ENCODE measurements at places on chromosomes 16 and 17.
A peak's percentile ranks its signal among the peaks of the same experiment; 100 is the strongest.

DNA sequence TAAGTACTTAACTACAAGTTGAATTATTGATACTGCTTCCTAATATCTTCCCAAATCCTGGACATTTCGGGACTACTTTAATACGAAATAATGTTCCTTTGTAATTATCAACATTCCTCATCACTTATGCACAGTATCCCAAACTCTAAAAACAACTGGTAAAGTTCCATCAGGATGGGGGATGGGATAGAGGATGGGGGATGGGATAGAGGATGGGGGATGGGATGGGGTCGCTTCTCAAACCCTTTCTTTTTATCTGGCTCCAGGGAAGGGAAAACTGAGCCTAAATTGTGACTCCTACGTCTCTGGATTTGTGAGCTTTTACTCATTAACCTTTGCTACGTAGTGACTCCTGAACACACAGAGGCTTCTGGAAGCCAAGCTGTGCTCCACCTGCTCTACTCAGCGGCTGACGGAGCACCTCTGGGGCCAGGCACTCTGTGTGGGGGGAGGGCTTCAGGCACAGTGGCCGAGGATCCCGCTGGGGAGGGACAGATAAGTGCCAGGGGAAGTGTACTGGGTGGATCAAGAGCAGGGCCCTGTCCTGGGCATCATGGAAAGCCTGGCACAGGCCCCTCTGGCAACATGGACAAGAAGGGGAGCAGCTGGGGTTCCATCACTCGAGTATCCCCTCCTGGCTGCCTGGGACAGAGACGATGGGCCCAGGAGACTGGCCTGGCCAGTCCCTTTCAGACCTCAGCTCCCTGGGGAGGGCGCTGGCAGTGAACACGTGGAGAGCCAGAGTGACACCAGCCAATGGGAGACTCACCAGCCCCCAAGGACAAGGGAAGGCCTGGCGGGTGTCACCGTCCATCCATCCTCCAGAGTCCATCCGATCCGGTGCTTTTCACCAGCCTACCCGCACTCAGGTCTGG lies 56.2 kb downstream of the PGS1 start:
- no peak for DNase-seq

DNA sequence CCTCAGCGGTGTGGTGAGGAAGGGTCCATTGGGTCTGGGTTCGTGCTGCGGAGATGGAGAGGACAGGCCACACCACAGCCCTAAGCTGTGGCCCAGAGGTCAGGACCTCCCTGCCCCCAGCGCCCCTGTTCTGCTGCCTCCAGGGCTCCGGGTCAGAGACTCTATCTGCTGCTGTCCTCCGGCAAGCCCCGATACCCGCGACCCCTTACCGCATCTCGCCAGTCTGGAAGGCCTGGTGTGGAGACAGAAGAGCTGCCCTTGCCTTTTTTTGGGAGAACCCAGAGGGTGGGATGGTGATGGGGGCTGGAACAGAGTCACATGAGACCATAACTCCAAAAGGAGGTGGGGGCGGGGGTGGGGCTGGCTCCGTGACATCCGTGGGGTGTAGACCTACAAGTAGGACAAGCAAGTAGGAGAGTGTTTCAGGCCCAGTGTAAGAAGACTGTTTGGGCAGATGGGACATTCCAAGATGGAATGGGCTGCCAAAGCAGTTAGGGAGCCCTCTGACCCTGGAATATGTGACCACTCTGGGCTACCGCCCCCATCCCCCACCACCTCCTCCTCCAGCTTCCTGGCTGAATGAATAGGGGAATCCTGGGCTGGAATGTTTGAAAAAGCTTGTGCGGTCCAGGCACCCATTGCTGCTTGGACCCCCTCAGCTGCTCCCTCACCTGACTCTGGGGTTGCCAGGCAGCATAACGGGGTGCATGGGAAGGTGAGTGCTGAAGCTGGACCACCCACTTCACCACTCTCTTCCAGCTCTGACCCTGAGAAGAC lies 1.4 kb downstream of the XYLT2 start:
- no peak for DNase-seq

DNA sequence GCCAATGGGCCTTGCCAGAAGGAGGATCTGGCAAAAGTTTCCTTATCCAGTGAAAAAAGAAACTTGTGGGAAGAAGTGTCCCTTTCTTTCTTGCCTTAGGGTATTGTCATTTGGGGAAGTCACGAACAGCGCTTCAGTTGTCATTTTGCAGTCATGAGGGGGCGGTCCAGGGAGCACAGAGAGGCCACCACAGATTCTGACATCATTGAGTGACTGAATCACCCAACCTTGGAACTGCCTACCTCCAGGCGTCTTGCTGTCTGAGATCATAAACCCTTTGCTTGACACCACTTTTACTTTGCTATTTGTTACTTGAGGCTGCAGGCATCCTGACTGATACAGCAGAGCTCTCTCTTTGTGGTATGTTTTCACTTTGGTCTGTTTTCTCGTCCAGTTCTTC lies 3.1 kb upstream of the WSCD1 start:
- DNase-seq = no peak

DNA sequence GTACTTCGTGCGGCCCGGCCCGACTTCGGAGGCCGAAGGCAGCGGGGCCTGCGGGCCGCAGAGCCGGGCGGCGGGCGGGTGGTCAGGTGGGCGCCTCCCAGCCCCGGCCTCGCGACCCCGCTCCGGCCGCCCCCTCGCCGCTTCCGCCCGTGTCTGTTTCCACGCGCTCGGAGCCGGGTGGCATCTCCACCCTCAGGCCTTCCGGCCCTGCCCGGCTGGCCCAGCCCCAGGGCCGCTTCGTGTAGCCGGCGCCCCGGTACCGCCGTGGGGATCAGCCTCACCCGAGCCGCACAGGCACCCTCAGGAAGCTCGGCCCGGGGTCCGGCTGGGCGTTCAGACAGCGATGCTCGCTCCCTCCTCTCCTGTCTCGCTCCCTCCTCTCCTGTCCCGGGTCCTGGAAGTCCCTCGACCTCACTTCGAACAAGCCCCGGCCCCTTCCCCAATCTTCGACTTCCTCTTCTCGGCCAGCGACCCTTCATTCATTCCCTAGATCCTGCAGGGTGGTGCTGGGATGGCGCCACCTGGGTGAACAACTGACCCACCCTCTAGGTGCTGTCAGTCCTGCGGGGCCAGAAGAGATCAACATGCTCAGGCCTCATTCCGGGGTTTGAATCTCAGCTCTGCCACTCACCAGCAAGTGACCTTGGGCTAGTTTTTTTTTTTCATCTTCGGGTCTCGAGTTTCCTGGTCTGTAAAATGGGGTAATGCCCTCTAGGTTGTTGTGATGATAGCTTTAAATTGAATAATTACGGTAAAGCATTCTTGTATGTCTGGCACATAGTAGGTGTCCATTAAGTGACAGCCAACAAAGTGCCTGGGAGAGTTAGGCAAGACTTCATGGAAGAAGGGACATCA lies 610 bp downstream of the VPS4A start:
- peak; percentile 81 for DNase-seq

- DNase-seq = no peak
Measured at GRCh38 chr17:73492125-73492820, 152.0 kb downstream of the SDK2 start.

GRCh38 chr16:87939562-87940423 lies 3.5 kb upstream of the CA5A start:
- DNase-seq = no peak

- no peak for DNase-seq
Measured at GRCh38 chr16:11360641-11361373, 15.5 kb downstream of the RMI2 start.

DNA sequence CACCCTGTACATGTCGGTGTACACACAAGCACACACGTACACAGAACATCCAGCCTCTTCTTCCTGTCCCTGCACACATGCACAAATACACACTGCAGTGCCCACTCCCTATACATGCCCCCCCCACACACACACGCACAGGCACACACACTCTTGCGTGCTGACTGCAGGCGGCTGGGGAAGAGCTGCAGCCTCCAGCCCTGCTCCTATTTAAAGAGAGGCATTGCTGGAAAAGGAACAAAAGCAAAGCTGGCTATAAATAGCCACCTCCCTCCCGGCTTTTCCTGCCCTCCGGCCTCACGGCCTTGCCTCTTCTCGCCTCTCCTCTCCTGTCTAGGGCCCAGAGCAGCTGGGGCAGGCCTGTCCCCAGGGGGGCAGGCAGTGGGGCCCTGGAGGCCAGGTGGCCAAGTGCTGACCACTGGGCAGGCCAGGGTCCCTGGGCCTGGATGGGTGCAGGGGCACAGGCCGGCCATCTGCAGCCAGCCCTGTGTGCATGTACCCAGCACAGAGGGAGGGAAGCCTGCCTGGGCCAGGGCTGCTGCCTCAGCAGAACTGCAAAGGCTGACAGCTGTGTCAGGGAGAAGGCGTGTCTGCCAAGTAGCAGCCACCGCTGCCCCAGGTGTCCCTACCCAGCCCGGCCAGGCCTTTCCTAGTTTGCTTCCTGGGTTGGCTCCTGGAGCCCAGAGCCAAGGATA lies 25.4 kb downstream of the RTN4RL1 start:
- peak; percentile 66 for DNase-seq

GRCh38 chr17:78409191-78409928 lies 30.9 kb downstream of the PGS1 start:
- no peak for DNase-seq

DNA sequence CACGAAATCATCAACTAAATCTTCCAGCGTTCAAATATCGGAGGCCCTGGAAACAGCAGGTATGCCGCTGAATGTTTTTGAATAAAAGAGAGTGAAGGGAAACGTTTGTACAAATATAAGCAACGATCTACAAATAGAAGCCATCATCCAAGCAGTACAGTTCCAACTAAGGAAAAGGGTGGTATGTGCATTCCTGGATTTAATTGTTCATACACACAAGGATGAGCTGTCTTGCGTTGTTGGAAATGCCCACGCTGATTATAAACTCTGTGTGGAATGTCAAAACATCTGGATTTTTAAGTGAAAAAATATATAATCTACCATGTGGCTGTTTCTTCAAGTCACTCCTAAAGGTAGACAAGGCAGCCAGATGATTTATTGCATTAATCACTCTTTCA lies 191.8 kb upstream of the HSBP1 start:
- no peak for DNase-seq

- DNase-seq = no peak
Measured at GRCh38 chr17:50679008-50679544, 28.6 kb downstream of the ANKRD40 start.

DNA sequence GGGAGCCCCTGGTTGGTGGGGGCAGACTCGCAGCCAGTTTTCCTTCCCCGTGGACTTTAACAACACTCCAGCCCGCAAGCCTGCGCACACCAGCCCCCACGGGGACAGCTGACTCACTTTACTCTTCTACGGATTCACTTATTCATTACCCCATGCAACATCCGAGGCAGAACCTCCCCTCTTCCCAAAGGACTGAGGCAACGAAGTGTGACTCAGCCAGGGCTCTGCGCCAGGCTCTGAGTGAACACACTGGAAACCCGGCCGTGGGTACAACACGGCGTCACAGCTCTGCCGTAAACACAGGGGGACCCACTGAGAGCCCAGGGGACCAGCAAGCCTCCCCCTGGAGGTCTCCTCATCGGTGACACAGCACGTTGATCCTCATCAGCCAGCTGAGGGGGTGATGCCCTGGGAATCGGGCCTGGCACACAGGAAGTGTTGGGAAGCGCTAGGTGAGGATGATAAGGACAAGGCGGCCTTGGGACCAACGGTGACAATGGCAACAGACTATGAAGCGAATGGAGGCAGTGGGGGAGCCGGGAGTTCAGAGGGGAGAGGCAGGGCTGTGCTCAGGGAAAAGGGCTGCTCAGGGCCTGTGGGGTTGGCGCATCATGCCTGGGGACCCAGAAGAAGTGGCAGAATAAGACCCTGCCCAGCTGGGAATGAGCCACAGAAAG lies 14.6 kb downstream of the COTL1 start:
- DNase-seq = no peak

DNA sequence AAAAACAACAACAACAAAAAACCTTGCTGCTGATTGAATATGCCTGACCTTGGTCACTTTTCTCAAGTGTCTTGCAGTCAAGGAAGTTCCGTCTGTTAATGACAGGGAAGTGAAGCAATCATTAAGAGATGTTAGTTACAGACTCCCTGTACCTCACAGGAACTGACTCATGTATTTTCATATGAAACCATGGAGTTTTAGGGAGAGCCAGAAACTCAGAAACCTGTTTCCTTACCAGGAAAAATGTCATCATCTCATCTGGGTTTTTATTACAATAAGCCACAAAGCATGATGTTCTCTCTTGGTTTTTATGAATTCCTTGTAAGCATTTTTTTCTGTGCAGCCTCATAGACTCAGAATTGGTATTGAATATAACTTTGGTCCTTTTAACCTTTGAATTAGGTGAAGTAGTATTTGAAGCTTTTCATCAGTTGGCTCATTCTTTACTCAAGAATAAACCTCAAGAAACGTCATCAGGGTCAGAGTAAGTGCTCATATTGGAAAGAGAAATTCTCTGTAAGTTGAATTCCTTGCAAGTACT lies 10.3 kb downstream of the LYRM1 start:
- no peak for DNase-seq

DNA sequence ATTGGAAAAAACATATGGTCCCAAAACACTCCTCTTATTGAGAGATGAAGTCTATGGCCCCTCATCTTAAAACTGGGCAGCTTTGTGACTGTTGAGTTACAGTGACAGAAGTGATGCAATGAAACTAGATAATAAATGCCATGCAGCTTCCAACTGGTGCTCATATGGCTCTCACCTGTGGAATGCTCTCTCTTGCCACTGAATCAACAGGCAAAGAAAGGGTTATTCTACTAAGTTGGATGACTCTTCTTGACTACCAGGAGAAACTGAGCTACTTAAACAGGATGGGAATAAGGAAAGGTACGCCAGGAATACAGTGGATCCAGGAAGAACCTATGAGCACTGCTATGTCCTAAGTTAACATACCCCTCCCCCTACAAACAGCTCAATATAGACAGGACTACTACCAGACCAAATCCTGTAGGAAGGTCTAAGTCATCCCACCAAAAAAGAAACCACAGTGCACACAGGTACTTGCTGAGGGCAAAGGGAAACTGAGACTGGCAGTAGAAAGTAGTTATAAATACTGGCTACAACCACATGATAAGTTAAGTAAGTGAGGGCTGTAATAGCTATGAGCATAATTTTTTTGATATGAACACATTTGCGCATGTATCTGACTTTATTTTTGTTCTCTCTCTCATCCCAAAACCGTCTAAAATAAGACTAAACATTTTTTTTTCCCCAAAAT lies 398.5 kb downstream of the ZFHX3 start:
- DNase-seq = no peak
